Activated CD8-positive, alpha-beta memory T cell treated with anti-CD3 and anti-CD28 coated beads for 1 hour (primary cell): ENCODE measurements at places on chromosomes 1 and 21.

DNA sequence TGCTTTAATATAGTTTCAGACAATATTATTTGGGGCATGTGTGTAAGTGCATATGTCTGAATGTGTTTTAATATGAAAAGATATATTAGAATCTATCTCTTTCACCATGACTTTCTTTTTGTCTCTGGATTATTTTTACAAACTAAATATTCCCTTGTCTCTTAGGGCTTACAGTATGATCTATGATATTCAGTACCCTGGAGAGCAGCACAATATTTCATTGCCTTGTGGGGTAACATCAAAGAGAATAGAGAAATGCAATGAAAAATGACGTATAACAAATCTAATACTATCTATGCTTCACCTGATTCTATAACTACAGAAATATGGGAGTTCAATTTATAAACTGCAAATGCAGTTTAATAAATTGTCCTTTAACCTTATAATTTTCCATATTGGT is 2084.5 kb downstream of the MRPL39 start:
- DNase-seq: no peak

GRCh38 chr1:232367293-232367692 is 262.6 kb downstream of the SIPA1L2 start:
- DNase-seq: no peak

- no peak for DNase-seq
Measured at GRCh38 chr1:61481315-61481715, 243.6 kb downstream of the TM2D1 start.

- DNase-seq: no peak
Measured at GRCh38 chr1:192706936-192707335, 71.0 kb downstream of the RGS13 start.

GRCh38 chr1:185144233-185144632 is 12.5 kb downstream of the TRMT1L start:
- no peak for DNase-seq

DNA sequence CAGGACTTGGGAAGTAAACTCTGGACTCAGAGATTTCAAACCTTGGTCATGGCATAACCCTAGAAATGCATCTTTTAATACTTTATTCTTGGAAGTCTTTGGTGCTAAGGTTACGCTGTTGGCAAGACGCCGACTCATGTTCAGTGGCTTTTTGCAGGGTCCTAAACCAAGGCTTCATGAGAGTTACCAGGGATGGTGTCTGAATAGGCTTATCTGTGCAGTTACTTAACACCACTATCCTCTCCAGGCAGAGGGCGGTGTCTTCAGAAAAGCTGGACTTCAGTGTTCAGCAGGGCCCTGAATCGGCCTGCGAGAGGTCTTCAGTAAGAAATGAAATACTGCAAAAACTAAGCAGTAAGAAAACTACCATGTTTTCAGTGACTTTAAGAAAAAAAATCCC is 58.3 kb downstream of the SIM2 start:
- no peak for DNase-seq

- DNase-seq: no peak
Measured at GRCh38 chr1:185207980-185208602, 51.1 kb downstream of the SWT1 start.

- DNase-seq: no peak
Measured at GRCh38 chr1:113859478-113860175, 11.9 kb downstream of the PTPN22 start.

DNA sequence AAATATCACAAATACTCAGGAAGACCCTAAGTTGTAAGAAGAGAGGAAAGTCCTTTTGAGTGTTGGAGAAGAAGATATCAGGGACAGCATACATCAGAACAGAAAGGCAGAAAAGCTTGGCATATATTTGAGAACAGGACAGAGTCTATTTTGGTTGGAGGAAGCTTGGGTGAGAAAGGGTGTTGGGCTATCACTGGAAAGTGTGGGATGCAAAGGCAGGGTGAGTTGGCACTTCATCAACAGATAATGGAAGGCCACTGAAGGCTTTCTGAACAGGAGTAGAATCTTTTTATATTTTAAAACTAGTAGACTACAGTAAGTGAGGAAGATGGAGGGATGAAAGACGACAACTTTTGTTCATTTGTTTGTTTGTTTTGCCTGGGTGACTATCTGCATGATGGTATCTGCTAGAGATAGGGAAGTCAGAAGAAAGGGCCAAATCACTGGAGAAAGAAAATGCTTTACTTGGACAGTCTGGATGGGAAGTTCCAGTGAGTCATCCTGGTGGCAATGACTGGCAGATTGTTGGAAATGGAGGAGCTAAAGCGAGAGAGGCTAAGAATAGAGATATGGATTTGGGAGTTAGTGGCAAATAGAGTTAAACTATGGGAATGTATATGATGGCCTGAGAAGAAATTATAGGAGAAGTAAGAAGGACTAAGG is 33.7 kb upstream of the KCNA2 start:
- DNase-seq: no peak

GRCh38 chr1:19438516-19439195 is 46.7 kb downstream of the CAPZB start:
- no peak for DNase-seq

DNA sequence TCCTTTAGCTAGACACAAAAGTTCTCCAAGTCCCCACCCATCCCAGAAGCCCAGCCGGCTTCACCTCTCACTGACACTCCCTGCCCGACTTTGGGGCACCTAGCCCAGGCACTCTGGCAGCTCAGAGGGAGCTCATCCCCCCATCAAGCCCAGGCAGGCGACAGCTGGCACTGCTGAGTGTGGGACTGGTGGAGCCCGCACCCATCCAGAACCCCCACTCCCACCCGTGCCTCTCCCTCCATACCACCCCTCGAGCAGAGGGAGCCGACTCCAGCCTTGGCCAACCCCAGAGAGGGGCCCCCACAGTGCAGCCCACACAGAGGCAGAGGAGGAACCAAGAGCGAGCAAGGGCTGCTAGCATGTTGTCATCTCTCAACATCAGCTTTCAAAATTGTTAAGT is 658.6 kb downstream of the AMY1C start:
- no peak for DNase-seq

GRCh38 chr21:44568667-44569556 is 4.6 kb upstream of the KRTAP10-4 start:
- DNase-seq: no peak

DNA sequence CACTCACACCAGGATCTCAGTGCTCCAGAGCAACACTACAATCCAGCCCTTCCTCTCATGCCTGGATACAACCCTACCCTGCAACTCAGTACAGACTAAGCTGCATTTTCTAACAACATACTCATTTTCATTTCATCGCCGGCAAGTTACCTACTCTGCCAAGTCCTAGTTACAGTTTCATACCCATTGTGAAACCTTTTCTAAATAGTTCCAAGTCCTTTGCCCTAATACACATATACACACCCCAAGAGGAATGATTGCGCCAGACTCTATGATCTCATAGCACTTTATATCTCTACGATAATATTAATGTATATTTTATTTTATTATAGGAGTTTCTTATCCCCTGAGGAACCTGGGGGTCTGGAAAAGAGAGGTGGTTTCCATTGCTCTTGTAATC is 122.4 kb downstream of the LMX1A start:
- DNase-seq: no peak

- no peak for DNase-seq
Measured at GRCh38 chr1:234781241-234782065, 171.5 kb upstream of the IRF2BP2 start.

DNA sequence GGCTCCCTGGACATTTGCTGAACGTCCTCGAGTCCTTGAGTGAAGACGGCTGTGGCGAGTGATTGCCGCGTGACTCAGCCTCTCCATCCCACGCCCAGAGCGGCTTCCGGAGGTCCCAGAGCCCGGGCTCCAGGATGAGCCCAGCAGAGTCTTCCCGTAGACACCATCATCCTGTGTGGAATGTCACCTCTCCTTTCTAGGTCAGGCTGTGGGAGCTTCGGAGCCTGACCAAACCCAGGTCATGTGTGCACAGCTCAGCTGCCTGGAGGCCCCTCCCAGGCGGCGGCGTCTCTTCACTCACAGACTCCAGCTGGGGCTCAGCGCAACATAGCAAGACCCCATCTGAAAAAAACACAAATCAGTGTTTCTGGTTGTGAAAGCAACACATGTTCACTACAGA is 38.2 kb downstream of the PRKCZ start:
- no peak for DNase-seq

GRCh38 chr1:928825-929661 is 5.3 kb downstream of the SAMD11 start:
- DNase-seq: no peak

- DNase-seq: no peak
Measured at GRCh38 chr1:36367798-36368197, 17.9 kb downstream of the STK40 start.

GRCh38 chr1:101363891-101364318 is 127.1 kb downstream of the S1PR1 start:
- no peak for DNase-seq

- no peak for DNase-seq
Measured at GRCh38 chr1:101967871-101968270, 28.9 kb downstream of the OLFM3 start.

DNA sequence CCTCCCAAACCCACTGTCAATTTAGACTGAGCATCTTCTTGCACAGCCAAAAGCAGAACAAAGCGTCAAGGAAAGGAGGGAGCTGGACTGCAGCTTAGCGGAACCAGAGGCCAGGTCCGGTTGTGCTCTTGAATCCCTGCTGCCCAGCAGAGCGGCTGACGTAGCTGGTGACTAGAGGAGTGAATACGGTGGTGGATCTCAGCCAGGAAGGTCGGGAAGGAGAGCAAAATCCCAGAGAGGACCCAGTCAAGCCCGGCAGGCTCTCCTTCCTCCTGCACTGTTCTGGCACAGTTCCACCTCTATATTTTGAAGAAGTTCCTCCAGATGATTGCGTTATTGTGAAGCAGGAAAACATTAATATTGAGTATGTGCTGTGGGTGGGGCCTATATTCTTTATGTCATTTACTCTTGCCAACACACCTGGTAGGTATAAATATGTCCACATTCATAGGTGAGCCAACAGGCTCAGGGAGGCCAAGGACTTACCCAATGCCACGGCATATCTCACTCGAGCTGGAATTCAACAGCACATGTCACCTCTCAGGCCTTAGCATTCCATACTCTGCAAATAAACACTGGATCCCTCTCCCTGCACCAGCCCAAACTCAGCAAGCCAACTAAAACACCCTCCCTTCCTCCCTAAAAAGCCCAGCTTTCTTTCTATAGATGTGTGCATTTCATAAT is 23.6 kb upstream of the ABCB10 start:
- no peak for DNase-seq

- DNase-seq: no peak
Measured at GRCh38 chr1:150309758-150310508, 11.4 kb upstream of the PRPF3 start.

DNA sequence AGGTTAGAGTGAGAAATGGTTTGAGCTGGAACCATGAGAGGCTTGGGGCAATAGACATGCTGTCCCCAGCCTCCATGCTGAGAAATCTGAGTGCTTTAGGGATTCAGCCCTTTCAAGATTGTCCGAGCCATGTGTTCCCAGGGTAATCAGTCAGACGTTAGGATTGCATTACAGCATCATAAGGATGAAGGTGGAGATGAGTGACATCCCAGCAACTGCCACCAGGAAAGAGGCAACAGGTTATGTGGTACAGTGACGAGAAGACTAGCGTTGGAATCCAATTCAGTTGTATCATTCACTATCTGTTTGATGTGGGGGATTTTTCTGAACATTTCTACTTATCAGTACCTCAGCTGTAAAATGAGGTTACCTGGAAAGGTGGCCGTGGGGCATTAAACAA is 1.7 kb downstream of the CAMK1G start:
- no peak for DNase-seq

DNA sequence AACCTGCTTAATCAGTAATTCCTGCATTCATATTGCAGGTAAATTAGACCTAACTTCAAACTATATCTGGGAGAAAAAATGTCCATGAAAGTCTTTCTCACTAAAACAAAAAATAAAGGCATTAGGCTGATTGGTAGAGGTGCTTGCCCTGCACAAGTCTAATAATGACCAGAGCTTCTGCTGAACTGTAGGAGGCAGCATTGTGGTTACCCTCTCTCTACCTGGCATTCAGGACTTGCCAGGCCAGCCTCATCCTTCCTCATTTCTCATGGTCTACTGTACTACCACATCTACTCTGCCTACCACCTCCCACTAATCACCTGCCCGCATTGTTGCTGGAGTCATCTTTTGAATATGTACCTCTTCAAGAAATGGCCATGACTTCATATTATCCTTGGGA is 60.8 kb upstream of the KRTAP11-1 start:
- DNase-seq: no peak

GRCh38 chr1:85091671-85092280 is 43.5 kb upstream of the MCOLN3 start:
- DNase-seq: no peak

DNA sequence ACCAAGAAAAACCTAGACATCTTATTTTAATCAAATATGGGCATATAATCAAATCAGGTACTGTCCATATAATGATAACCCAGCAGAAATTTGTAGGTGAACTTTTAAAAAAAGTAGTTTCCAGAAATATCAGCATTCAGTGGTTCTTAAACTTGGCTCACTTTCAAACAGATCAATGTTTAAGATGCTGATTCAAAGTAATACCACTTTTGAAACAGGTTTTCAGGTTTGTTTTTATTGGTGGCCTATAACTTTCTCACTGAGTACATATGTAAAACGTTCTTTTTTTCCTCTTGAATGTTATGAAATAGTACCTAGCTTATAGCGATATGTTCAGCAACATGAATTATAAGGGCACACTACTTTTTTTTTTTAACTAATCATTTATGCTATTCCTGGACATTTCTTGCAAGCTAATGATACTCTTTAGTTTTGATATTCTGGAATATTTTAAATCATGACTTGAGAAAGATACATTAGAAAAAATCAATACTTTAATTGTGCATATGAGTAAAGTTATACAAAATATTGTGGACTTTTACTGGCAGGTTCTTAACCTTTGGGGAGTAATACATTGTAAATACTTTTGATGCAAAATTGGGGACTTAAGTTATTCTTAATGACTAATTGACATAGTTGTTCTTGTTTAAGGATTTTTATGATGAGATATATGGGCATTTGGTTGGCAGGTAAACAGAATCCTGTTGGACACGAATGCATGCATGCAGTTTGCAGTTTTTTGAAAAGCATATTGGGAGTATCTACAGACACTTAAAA is 3.0 kb downstream of the NFIA start:
- no peak for DNase-seq

- no peak for DNase-seq
Measured at GRCh38 chr21:36047139-36047538, 13.2 kb downstream of the SETD4 start.

DNA sequence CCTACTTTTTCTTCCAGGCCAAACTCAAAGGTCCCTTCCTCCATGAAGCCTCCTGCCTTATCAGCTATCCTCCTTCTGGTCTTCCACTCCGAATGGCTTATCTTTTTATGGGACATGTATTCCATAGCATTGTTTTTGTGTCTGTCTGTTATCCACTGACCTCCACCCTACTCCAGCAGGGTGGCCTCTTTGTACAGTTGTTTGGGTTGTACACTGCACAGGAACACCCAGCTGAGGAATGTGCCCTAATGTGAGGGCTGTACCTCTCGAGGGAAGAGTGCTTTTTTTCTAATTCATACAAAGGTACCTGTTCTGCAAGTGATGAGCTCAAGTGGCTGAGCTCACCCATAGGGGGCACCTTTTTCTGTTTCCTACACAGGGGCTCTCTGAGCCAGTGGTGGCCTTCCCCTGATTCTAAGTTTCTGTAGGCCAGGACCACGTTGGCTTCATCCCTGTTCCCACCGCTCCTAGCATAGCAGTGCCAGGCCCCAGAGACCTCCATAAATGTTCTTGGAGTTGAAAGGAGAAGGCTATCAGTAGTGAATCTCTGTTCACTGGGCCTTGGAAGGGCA is 108.2 kb downstream of the FOXD2 start:
- no peak for DNase-seq
